ENCODE measurements at places on chromosomes 5 and 9.

DNA sequence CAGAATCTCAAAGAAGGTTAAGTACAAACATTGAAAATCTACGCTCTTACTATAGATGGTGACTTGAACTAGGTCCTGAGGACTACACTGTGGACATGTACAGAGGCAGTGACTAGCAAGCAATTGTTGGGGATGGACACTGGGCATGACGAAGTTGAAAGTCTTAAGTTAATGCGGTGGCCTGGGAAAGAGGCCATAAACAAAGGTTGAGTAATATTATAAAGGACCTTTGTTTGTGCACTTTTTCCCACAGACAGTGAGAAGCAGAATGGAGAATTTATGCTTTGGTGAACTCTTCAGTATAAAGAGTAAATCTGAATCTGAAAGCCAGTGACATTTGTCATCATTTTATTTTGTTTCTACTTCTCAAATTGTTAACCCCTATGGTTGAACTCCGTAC is 15.3 kb downstream of the ALDH1A1 start:
- no peak for DNase-seq

GRCh38 chr5:16480821-16481538 is 15.4 kb upstream of the ZNF622 start:
- DNase-seq, result no peak

DNA sequence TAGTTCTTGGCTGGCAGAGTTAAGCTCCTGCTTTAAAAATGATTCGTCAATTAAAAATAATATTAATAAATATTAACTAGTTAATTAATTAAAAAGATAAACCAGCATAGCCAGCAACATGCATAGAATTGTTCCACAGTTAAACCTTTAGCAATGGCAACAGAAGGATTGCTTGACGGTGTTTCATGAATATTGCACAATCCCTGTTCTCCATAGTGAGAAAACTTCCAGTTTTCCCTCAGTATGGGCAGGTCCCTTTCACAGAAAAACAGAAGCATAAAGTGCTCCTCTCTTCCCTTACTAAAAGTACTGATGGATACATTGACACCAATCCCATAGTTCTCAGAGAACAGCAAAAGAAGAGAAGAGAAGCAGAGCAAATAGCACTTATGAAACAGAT is 71.4 kb upstream of the CAST start:
- no peak for DNase-seq

GRCh38 chr9:16683326-16683725 is 187.1 kb downstream of the BNC2 start:
- no peak for DNase-seq

GRCh38 chr5:68426586-68426985 is 211.0 kb downstream of the PIK3R1 start:
- no peak for DNase-seq

DNA sequence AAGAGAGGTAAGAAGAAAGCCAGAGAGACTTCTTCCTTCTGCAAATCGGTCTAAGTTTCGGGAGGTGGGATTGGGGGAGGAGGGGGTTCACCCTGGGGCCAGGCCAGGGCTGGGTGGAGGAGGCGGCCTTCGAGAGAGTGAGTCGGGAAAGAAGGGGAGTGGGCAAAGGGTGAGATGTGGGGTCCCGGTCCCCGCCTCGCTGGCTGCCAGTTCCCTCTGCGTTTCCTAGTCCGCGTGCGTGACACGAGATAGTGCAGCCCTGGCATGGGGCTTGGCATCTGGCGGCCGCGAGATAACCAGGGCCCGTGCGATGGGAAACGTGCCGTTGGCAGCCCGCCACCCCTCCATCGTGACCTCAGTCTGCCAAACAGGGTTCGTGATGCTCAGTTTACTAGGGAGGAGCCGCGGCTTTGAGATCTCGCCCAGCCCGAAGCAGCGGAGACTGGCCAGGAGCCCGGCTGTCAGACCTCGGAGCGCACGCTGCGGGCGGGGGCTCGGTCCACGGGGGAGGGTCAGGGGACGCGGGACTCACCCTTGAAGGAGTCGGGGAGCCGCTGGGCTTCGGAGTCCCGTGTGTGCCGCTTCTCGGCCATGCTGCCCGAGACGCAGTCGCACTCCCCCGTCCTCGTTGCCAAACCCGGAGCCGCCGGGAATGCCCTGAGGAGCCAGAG is at the start of gene STOM:
Gene STOM (minus strand): TSS at position 656 of the 671 bp plus-strand sequence. CDS start 63 bp downstream, at position 593.
- DNase-seq, result peak; percentile 61

GRCh38 chr5:127322403-127322802 is 31.8 kb downstream of the MEGF10 start:
- no peak for DNase-seq

DNA sequence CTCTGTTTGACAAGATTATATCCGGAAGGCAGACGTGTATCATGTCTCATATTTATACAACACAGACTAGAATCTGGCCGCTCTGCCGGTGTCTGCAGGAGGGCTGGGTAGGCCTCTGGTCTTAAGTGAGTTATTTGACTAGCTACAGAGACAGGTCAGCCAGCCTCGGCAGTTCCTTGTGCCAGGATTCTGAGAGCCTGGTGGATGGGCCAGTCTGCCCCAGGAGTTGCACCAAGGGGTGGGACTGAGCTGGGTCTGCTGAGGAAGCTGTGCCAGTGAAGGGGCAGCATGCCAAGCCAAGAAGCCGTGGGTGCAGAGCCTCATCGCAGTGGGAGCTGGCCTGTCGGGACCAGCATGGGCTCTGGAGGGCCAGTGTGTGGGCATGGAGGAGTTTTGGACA is 7.1 kb downstream of the SNX18 start:
- DNase-seq, result no peak

GRCh38 chr9:120569556-120569955 is 10.4 kb downstream of the CDK5RAP2 start:
- DNase-seq, result no peak

- DNase-seq, result no peak
Measured at GRCh38 chr9:110844121-110844520, 175.5 kb downstream of the MUSK start.

DNA sequence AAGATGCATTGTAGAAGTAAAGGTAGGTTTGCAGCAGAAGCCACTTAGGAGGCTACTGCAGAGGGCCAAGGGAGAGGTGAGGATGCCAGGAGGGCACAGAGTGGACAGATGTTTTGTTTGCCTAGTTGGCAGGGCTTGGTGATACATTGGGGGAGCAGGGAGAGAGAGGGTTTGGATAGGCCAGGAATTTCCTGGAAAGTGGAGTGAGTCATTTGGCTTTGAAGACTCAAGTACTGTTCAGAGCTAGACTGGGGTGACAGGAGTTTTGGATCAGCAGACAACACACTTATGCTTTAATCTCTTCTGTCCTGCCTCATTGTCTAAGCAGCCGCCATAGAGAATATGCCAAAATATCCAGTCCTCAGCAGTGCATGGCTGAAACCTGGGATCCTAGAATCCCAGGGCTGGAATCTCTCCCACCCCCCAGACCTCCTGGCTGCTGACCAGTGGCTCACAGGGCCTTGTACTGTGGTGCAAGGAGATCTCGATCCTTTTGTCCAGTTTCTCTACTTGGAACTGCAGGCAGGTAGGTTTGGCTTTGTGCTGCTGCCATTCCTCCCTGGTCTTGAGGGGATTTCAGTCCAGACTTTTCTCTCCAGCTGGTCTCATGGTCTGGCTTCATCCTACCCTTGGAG is 11.0 kb downstream of the TMEM268 start:
- no peak for DNase-seq

DNA sequence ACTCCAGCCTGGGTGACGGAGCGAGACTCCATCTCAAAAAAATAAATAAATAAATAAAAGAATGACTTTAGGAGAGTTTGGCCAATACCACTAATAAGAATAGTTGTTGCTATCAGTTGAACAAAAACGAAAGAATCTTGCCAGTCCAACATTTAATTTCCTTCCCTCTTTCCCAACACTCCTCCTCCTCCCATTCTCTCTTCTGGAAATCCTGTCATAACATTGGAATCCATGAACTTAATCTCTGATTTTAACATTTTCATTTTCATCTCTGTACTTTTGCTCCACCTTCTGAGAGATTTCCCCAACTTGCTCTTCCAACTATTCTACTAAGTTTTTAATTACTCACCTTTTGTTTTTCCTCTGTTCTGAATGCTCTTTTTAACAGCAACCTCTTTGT is 42.8 kb upstream of the CDK20 start:
- DNase-seq, result no peak

DNA sequence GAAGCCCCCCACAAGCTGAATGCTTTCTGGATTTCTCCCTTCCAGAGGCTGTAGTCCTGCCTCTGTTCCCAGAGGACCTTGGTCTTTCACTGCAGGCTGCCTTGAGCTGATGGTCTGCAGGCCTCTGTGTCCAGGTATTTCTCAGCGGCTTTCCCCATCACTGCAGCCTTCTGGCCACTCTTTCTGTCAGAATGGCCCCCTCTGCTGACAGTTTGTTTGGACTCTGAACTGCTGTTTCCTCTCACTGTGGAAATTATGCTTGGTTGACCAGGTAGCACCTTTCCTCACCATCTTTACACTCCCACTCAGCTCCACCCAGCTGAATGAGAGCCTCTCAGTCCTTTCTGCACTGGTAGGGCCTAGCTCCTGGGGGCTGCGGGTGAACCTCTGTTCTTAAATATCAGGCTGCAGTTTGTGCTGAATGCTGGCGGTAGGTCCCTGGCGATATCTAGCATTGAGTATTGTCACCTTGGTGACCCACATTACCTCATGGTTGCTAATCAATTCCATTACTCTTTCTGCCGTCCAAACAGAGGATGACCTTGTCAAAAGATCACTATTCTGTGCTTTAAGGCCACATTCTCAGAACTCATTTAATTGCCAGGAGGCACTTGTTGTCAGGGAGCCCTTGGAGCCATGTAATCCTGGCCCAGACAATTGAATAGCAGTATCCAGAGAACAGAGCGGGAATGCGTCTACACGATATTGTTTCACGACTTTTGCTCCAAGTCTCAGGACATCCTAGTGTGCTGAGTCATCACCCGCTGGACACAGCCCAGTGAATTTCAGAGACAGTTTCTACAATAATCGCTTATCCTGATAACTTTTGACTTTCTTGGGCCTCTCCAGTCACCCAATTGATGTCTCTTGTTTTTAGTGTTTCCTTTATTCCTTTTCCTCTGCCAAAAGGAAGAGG is 230.2 kb downstream of the TENT4A start:
- no peak for DNase-seq

DNA sequence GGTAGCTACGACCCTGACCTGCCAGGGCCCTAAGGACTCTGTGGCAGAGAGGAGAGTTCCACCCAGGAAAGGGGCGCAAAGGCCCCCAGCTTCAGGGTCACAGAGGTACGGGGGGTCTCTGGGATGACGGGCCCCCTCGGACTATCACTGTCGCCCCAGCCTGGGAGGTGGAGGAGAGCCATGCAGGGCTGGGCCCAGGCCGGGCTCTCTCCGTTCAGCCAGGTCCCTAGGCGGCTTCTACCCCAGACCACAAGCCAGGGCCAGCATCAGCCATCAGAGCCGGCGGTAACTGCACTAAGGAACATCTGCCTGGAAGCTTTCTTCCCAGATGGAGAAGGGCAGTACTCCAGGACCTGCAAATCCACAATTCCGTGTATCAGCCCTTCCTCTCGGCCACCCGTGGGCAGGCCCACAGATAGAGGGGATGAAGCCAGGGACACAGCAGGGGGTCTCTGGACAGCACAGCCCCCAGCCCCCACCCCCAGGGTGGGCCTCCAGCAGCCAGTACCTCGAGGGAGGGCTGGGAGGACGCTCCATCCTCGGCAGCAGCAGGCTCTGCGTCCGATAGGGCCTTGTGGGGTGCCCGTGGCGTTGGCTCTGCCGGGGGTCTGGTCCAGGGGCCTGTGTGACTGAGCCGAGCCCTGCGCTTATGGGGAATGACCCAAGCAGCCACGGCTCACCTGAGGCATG is 38.4 kb downstream of the NACC2 start:
- no peak for DNase-seq

DNA sequence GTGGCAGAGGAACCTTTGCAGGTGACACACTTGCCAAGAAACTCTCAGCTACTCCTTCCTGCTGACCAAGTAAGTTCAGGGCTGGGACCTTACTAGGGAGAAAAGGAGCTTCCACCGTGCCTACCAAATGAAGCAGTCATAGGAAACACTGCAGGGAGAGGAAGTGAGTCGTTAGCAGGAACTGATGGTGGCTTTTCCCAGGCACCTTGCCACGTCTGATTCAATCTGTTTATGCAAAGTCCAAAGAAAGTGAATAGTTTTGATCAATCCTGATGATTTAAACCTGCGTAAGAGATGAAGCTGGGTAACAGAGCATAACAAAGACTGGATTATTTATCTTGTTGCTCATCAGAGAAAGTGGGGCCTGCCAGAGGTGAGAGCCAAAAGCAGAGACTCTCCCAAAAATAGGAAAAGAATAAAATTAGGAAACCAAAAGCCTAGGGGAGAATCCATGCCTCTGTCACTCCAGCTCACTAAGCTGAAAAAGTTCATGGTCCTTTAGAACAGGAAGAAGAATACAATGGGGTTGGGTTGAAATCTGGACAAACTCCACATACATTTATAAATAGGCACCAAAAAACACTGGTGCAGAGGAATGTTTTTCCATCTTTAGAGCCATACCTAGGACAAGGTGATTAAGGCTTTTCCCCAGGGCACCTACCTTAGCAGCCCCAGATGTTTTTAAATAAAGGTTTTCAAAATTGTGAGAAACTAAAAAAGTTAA is 9.3 kb upstream of the PFDN1 start:
- DNase-seq, result no peak

DNA sequence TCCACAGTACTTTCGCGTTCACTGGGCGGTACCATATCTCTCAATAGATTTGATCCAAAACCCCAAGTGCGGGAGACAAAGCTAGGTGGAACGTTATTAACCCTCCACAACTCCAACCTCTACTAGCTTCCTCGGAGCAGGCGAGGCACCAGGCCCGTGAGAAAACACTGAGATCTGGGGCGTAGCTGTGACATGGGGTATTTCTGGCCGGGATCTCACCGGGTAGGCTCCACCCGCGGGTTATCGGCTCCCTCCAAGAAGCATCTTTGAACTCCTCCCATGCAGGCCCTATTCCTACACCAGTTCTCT is 350 bp upstream of the SLC25A46 start:
- DNase-seq, result no peak

- DNase-seq, result no peak
Measured at GRCh38 chr5:154086641-154087040, 47.9 kb downstream of the MFAP3 start.

Data from activated CD4-positive, alpha-beta T cell treated with anti-CD3 and anti-CD28 coated beads, Interleukin-2, amount 50 U/mL, for 16 hours (primary cell).